Stimulated activated CD4-positive, alpha-beta T cell treated with anti-CD3 and anti-CD28 coated beads, Interleukin-2, amount 100 ng/mL, for 48 hours (primary cell): ENCODE measurements at places on chromosomes 12 and 14.
A peak's percentile ranks its signal among the peaks of the same experiment; 100 is the strongest.

- no peak for DNase-seq
Observed at GRCh38 chr12:5554711-5555110, 122.8 kb downstream of the NTF3 start.

- no peak for DNase-seq
Observed at GRCh38 chr12:57000393-57000792, 6.0 kb downstream of the ZBTB39 start.

DNA sequence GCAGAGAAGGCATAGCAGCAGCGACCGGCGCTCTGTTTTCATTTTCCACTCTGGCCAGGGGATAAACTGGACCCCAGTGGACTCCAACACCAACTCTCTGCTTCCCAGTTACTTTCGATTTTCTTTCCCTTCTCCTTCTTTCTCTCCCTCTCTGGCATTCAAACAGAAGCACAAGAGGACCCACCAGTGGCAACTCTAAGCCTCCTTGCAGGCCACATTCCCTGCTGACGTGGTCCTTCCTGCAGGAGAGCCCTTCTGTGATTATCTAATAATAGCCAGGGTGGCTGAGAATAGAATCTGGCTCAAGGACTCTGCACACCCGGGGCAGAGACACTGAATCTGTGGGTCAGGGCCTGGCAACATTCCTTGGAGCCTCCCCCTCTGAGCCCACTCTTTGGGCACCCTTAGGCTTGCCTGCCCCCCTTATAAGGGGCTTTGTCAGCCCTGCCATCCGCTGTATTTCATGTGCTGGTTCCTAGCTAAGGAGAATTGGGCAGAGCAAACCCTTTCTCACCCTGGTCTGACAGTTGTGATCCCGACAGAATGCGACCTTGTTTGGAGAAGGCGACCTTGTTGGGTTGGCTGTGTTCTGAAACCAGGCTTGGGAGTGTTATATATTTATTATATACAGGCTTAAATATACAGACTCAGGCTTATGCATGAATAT, 8.2 kb upstream of the HOXC6 start:
- DNase-seq, result no peak

GRCh38 chr12:131340616-131341210, 370.2 kb upstream of the SFSWAP start:
- DNase-seq, result no peak

GRCh38 chr14:69591317-69591716, 16.6 kb upstream of the CCDC177 start:
- no peak for DNase-seq

DNA sequence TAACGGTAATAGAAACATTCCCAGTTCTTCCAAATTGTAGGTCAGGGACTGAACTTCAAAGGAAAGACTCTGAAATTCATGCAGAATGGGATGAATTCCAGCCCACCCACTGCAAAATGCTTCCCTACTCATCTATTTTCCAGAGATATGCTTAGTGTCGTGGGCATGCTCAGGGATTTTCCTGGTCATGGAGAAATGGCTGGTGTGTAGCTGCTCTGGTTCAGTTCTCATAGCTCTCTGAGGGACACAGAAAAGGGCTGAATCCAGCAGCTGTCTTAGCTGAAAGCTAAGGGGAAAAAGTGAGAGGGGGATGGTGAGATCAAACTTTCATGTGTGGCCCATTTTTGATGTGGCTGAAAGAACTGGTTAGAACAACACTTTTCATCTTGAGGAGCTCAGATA, 72.9 kb upstream of the KRAS start:
- no peak for DNase-seq

GRCh38 chr12:25994901-25995625, 36.6 kb downstream of the RASSF8 start:
- no peak for DNase-seq

DNA sequence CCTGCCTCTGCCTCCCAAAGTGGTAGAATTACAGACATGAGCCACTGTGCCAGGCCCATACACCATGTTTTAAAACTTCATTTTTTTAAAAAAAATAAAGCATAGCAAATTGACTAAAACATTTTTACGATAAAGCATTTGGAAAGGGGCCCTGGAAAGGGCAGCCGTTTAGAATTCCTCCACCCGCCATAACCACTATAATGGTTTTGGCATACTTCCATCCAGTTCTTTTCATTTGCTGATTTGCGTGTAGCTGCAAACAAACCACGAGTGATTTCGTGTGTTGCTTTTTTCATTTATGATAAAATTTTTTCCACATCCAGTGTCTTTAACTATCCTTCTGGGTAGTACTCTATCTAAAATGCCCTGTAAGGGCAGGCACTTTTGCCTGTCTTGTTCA, 91.8 kb upstream of the RIN3 start:
- no peak for DNase-seq

- no peak for DNase-seq
Observed at GRCh38 chr12:66667906-66668305, 11.0 kb downstream of the GRIP1 start.

GRCh38 chr14:88872976-88873375, 48.5 kb downstream of the TTC8 start:
- DNase-seq, result no peak

DNA sequence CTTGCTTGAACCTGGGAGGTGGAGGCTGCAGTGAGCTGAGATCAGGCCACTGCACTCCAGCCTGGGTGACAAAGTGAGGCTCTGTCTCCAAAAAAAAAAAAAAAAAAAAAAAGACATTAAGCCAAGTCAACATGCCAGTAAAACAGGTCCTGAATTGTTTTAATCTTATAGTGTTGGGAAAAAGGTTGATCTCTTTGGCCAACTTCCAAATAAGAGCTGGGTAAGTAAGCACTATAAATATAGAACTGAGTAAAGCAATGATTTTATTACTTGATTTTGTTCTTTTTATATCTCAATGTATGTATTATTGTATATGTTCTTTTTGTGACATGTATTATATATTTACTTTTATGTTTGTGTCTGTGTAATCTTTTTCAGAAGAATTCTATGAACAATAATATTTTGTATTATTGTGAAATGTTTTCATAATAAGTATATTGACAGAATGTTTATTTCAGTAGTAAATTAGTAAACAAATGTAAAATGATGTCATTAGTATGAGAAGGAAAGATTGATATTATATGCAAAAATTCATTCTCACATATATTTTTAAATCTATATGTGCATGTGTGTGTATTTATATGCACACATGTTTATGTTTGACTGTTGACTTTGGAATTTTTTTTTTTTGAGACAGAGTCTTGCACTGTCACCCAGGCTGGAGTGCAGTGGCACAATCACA, 9.6 kb upstream of the AKAP6 start:
- DNase-seq, result no peak

DNA sequence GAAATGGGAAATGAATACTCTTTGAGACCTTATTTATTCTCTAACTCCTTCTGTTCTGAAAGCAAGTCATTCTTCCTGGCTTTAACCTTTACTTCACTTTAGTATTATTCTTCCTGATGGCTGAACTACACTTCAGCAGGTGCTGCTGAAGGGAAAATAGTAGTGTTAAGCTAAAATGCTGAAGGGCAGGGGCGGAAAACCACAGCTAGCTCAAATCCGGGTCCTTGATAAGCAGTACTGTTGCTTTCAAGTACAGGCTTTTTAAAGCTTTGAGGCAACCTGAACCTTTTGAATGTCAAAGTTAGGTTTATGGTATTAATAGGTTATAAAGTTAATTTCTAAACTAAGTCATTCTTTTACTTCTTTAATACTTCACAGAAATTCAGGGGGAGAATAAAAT, 10.7 kb downstream of the CCDC196 start:
- DNase-seq, result no peak

DNA sequence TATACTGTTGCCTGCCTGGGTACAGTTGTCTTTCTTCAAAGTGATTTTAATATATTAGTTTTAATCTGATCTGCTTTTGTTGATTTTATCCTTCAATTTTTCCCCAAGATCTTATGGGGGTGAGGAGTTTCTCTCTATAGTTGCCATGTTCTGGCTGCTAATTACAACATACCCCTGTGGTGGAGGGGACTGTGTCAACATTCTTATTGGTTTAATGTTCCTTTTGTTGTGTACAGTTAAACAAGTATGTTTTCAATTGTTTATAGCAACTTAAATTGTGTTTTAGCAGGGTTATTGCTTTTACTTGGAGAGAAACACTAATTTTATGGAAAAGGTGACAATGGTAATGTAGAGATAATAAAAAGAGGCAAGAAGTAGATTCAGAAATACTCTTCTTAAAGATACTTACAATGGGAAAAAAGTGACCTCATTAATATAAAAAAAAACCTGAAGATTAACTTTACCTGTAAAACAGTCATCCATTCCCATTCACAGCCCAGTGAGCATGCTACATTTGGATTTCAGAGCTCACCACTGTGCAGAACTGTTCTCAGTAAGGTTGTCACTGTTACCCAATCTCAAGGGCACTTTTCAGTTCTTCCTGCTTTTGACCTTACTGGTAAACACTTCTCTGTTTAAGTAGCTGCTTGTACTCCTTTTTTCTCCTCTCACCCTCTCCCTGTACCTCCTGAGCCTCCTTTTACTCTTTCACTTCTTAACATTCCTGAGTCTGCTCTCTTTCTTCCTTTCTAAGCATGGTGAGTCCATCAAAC, 8.1 kb upstream of the LRRK2 start:
- DNase-seq, result no peak

DNA sequence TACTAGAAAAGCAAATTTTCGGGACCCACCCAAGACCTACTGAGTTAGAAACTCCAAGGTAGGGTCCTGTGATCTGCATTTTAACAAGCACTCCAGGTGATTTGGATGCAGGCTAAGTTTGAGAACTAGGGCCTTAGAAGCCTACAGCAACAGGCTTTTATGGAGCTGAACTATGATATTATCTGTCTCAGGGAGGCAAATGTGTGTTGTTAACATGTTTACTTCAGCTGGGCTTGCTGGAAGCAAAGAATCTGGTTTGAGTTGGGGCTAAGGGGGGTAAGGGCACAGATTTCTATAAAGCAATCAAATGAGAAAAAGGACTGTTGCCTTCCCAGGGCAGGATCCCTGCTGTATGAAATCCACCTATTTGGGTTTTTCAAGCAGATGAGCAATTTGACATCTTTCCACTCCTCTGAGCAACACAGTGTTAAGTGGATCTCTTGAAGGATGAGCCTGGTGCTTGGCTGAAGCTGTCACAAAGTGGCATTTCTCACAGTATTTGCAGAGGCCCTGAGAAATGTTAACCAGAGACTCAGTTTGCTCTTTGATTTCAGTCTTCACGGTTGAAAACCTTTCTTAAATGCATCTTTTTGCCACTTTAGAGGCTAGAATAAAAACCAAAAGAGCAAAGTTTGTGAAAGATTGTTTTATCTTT, 36.2 kb upstream of the SOCS2 start:
- no peak for DNase-seq

DNA sequence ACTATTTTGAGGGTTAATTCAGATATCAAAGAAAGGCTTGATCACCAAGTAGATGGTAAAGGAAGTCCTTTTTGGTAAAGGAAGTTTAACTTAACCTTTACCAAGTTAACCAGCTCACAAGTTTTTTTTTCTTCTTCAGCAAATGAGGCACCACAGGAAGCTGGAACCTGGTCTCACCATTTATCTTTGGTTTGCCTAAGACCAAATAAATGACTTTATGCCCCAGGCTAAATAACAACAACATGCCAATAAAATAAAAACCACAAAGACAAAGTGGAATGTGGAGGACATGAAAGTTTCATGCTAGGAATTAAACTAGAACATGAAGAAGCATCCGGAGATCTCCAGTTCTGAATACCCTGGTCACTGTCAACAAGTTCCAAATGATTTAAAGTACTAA, 116.8 kb upstream of the PRICKLE1 start:
- DNase-seq, result no peak

- DNase-seq, result no peak
Observed at GRCh38 chr12:94609917-94610443, 40.4 kb downstream of the TMCC3 start.

DNA sequence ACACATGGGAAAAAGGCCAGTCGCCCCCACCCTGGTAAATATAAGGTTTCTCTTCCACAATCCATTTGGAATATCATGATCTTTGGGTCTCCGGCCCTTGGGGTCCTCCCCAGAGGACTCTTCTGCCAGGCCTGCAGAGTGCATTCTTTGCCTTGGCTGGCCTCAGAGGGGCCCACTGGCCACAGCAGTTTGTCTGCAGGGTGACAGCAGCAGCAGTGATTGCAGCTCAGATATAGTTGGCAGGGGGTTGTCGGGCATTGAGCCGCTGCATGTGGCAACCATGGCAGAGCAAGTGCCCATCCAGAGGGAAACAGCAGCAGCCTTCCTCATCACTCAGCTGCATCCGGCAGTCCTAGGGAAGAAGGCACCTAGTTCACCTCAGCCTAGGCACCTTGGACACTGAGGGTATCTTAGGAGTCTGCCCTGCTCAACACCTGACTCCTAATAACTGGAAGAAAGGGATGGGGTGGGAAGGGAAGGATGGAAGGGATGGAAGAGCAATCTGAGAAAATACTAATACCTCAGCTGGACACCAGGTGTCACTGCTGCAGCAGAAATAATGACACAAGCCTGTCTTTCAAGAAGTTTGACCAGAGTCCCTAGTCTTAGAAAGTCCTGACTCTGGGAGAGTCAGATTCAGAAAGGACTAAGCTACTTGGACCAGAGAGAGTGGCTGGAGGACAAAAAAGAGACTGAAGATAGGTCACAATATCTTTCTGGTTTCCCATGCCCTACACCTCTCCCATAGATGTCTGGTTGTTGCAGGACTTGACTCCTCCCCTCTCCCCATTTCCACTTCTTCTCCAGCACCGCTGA, 8.9 kb downstream of the AJUBA start:
- peak; percentile 43 for DNase-seq

DNA sequence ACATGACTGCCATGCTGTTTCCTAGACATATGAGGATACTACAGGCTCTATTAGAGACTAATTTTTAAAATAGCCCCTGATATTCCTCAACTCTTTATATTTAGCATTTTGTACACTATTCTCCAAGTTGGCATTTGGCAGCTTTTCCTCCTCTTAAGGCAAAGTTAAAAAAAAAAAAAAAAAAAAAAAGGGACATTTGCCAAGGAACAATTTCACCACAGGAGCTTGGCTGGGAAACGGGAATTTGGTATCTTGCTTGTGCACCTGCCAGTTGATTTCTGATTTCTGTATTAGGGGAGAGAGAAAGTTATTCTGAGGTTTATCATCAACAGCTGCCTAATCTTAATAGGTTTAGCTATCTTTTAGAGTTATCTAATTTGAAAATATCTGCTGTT, 87.2 kb downstream of the CAND1 start:
- DNase-seq, result no peak

DNA sequence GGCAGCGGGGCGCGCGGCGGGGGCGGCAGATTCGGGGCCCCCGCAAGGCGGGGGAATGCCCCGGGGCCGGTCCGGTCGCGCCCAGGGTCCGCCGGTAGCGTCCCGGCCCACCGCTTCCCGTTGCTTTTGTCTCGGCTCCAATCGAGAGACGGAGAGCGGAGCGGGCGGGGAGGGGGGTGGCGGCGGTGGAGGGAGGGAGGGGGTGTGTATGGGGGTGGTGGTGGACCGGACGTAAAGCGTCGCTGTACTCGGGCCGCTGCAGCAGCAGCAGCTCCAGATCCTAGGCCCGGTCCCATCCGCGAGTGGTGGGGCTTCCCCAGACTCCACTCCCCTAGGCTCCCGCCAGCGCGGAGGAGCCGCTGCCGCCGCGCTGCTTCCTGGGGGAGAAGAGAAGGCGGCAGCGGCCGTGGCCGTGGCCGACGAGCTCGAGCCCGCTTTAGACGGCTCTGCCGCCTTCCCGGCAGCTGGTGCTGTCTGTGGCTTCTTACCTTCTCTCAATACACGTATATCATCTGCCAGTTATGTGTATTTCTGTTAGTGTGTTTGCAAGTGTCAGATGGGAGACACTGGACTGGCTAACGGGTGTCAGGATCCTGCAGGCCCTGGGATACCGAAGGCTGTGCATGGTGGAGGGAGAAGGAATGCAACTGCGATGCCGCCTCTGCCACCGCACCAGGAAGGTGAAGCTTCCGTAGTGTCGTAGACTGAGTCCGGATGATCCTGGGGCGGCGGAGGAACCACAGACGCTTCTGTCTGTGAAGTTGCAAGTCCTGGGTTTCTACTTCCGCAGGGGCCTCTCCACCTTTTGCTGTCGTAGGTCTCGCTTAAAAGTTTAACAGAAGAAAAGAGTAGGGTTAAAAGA, 508 bp downstream of the CNOT2 start:
- DNase-seq, result peak; percentile 27
